ENCODE measurements at places on chromosomes 12 and 14.

DNA sequence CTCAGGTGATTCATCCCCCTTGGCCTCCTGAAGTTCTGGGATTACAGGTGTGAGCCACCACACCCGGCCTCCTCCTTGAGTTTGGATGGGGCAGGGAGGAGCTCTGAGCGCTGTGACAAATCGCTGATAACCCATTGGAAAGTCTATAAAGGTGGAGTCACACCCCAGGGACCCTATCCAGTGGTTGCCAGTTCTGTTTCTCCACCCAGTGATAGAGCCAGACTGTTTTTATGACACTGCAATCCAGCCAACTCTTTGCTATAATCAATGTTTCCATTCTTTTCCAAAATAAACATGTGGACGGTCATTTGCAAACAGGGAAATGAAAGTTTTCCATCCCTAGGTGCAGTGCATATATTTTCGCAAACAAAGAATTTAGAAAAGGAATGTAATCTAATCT, 142.0 kb upstream of the PELI2 start:
- no peak for DNase-seq

GRCh38 chr12:57214398-57214781, 2.2 kb upstream of the NXPH4 start:
- peak; percentile 38 for DNase-seq

DNA sequence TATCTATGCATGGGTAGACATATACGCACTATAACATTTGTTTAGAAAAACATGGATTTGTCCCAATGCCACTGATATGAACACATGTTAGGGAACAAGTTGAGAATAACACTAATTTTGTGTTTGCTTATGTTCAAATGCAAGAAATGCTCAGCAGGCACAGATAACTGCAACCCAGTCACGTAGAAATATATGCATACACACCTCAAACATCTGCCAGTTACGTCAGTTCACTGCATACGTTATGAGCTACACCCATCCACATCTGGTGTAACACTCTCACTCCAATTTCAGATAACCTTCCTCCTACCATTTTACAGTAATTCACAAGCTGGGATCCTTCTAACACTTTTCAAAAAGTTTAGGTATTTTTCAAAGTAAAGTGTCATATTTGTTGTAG, 10.7 kb downstream of the PAWR start:
- DNase-seq = no peak

DNA sequence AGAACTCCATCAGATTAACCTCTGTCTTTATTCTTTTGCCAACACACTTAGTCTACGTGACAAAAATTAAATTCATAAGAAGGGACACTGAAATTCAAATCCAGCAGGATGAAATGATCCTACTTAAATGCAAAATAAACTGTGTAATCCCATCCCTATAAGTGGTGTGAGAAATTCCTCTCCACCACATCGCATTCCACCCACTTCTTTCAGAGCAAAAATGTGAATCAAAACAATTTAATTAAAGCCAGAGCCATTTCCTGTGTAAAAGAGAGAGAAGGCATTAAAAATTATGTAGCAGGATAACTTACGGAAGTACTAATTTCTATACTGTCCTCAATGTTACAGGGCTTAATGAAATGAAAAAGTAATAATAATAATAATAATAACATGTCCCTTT, 844.3 kb downstream of the GALC start:
- DNase-seq = no peak

- DNase-seq = no peak
Observed at GRCh38 chr12:98868076-98868475, 223.0 kb downstream of the APAF1 start.

- no peak for DNase-seq
Observed at GRCh38 chr12:85641796-85642195, 194.4 kb downstream of the RASSF9 start.

GRCh38 chr12:60849723-60850122, 1253.9 kb downstream of the SLC16A7 start:
- DNase-seq = no peak

- no peak for DNase-seq
Observed at GRCh38 chr14:99203080-99203479, 68.9 kb downstream of the BCL11B start.

GRCh38 chr12:95351748-95352147, 122.2 kb upstream of the METAP2 start:
- DNase-seq = no peak

GRCh38 chr12:95626854-95627253, 75.6 kb upstream of the USP44 start:
- DNase-seq = no peak

DNA sequence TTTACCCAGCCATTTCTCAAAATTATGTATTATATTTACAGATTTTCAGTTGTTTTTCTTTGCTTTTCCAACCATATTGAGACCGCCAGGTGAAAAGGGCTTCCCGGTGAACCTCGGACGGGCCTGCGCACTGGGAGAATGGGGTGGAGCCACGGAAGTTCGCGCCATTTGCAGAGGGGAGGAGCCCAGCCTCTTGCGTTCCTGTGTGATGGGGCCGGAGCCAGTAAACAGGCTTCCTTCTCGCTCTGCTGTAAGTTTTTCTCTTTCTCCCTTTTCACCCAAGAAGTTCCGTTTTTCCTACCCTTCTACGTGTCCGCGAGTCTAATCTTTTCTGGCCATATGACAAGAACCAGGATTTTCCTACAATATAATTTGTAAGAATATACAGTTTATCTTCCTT, 1108.8 kb upstream of the SEL1L start:
- DNase-seq = no peak

DNA sequence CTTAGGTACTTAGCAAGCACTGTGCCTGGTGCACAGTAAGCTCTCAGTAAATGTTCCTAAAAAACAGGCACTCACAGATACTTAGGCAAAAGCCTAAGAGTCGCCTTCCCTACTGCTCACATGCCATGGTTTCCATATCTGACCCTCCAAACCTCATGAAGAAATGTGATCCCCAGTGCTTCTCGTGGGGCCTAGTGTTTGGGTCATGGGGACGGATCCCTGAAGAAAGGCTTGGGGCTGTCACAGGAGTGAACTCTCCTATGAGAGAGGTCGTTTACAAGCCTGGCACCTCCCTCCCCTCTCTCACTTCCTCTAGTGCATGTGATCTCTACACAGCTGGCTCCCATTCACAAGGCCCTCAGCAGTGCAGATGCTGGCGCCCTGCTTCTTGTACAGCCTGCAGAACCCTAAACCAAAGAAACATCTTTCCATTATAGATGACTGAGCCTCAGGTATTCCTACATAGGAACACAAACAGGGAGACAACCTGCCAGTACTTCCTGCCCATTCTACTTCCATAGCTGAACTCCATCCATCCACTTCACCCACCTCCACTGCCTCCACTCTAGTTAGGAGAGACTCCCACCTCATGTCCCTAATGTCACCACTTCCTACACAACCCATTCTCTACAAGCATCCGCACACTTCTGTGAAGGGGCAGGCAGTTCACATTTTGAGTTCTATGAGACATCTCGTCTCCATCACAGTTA, 2.9 kb downstream of the SLC15A4 start:
- no peak for DNase-seq

GRCh38 chr14:87628129-87628528, 364.9 kb downstream of the GALC start:
- DNase-seq = no peak

DNA sequence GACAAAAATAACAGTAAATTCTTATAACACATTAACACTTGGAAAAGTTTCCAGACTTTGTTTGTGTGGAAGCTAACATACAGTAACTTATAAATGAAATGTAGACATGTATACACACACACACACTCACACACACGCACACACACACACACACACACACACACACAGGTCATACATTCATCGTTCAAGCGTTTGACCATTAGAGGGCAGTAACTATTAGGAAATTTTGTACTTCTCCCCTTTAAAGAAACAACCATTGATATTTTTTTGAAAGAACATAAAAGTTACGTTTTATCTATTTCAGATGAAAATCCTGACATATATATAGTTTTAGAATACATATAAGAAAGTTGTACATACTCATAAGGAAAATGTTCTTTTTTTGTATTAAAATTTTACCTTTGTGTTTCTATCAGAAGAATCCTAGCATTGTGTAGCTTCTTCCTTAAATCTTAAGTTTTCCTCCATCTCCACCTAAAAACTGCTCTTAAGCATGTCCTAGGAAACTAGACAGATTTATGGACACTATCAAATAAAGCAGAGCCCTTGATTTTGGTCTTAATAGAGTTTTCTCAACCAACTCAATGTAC, 29.0 kb downstream of the PTPRQ start:
- DNase-seq = no peak

GRCh38 chr14:74609721-74610120, 2.3 kb downstream of the LTBP2 start:
- no peak for DNase-seq

GRCh38 chr14:65926935-65927700, 514.6 kb downstream of the FUT8 start:
- no peak for DNase-seq

- no peak for DNase-seq
Observed at GRCh38 chr12:51360315-51360714, 13.8 kb upstream of the CELA1 start.

DNA sequence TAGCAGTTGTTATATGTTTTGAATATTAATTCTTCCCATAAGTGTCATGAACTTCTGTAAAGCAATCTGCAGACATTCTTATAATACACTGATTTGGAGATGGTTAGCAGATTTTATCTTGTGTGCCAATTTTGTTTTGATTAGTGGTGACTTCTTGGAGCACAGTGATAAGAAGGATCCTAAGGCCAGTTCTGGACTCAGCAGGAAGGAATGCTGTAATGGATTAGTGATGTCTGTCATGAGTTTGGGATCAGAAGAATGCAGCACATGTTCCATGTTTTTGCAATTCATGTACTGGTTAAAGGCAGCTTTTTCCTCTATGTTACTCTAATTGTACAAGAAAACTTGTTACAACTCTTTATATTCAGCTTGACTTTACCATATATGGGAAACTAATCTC, 91.5 kb downstream of the UNC79 start:
- no peak for DNase-seq

- no peak for DNase-seq
Observed at GRCh38 chr12:131420867-131421447, 289.9 kb upstream of the SFSWAP start.

DNA sequence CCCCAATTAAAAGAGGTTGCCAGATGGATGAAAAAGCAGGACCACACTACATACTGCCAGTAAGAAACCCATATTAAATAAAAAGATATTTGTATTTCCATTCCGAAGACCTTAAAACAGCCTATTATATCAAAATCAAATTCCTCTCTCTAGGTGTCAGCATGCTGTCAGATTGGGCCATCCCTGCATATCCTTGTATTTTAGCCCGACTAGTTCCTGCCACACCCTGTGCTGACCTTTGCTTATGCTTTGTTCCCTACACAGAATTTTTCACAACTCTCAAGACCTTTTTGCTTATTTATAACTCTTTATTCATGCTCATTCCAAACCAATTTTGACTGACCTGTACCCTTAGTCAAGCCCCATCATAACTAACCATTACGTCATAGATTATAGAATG, 12.8 kb downstream of the GSKIP start:
- DNase-seq = no peak

DNA sequence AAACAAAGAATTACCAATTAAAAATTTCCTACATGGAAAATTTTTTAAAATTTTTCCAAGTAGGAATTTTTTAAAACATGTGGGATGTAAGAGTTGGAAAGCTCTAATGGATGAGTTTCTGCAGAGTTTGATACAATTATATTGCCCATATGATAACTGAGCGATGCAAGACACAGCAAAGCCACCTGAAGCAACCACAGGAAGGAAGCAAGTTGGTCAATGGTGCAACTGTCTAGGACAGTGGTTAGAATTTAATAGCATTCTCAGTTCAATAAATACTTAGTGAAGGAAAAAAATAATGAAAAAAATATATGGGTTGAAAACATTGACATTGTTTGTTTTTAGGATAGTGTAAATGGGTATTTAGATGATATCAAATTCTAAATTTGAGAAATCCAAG, 178.6 kb upstream of the GARIN2 start:
- no peak for DNase-seq

GRCh38 chr12:49540229-49541139, 1.7 kb downstream of the KCNH3 start:
- DNase-seq = no peak

GRCh38 chr14:69398818-69399210, 322 bp downstream of the SLC39A9 start:
- DNase-seq = no peak

DNA sequence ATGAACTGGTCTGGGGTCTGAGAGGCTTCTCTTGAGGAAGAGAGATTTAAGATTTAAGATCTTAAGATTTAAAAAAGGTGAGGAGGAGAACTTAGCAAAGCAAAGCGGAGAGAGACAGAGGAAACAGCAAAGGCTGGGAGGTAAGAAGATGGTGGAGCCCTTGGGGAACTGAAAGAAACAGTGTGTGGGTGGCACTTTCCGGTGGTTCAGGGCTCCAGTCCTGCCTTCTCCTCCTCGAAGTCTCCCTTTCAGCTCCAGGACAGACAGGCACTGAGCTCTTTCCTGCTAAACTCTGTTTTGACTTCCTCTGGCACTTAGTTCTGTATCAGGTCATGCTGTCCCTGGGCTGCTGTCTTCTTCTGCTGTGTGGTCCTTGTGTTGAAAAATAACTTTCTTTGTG, 298.7 kb upstream of the SRRM4 start:
- DNase-seq = no peak

GRCh38 chr12:90621927-90622326, 333.0 kb downstream of the CCER1 start:
- DNase-seq = no peak

GRCh38 chr14:64478634-64479250, 13.4 kb downstream of the AKAP5 start:
- DNase-seq = no peak

GRCh38 chr14:54258382-54258781, 138.4 kb upstream of the CDKN3 start:
- DNase-seq = no peak

GRCh38 chr14:91899806-91900205, 32.5 kb upstream of the TC2N start:
- no peak for DNase-seq

- DNase-seq = no peak
Observed at GRCh38 chr14:62301911-62302310, 539.7 kb downstream of the SNAPC1 start.

- DNase-seq = no peak
Observed at GRCh38 chr12:85836197-85837090, at the start of gene RASSF9. RASSF9 (minus strand) TSS chr12:85836409; CDS start chr12:85836201, 208 bp downstream.

GRCh38 chr14:67815573-67816225, 691 bp downstream of the ZFYVE26 start:
- no peak for DNase-seq

DNA sequence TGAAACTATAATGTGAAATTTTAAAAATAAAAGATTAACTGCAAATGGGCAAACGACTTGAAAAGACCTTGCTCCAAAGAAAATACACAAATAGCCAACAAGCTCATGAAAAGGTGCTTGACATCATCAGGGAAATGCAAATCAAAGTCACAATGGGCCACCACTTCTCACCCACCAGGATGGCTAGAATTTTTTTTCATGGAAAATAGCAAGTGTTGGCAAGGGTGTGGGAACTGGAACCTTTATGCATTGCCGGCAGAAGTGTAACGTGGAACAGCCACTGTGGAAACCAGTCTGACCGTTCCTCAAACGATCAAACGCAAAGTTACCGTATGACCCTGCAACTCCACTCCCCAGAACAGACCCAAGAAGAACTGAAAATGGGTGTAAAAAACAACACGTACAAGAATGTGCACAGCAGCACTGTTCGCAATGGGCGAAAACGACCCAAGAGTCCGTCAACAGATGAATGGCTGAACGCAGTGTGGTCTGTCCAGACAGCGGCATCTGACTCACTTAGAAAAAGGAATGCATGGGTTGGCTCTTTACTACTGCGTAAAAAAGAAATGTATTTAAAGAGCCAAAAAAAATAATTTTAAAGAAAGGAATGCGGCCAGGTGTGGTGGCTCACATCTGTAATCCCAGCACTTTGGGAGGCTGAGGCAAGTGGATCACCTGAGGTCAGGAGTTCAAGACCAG, 40.2 kb downstream of the SCARB1 start:
- DNase-seq = no peak

All from stimulated activated CD8-positive, alpha-beta memory T cell treated with anti-CD3 and anti-CD28 coated beads, Interleukin-7, amount 100 ng/mL, for 1 hour (primary cell).